ENCODE measurements at places on chromosomes 6 and 20.
A peak's percentile ranks its signal among the peaks of the same experiment; 100 is the strongest.

DNA sequence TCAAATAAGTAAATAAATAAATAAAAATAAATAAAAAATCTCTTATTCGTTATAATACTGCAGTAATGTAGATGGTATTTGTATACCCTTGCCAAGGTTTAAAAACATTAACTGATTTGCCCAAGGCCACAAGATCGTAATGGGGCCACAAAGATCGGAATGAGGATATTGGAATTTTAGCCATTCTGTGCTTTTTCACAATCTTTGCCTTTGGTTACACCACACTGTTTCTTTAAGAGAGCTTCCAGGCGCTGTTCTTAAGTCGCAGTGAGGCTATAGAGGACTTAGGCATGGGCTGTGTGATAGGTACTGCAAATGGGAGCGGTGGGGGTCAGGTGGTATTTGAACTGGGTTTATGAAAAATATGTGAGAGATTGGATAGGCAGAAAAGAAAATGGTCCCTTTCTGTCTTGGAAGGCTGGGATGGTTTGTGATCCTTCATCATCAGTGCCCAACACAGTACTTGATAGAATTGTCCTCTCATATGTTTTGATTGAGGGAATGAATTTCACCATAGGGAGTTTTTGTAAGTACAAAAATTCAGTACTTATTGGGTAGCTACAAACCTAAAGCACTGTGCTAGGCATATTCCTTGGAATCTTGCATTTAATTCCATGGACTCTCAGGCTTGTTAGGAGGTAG lies 1.4 kb downstream of the NUS1 start:
- DNase-seq: no peak

GRCh38 chr20:8154638-8155037 lies 22.6 kb downstream of the PLCB1 start:
- no peak for DNase-seq

DNA sequence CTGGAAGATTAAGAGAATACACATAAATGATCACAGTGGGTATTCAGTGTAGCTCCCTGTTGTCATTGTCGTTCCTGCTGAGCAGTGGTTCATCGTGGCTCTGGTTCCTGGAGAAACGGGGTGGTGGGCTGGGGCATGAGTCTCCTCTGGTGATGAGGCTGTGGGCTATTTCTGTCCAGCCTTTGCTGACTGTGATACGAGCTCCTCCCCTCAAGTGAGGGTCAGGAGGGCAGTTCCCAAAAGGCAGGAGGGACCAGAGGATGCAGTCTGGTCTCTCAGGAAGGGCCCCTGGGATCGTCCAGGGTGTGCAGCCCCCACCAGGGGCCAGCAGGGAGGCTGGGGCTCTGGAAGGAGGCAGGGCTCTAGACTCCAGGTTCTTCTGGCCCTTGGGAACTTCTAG lies 31.1 kb upstream of the DLGAP4 start:
- no peak for DNase-seq

GRCh38 chr6:93317592-93317991 lies 101.8 kb downstream of the EPHA7 start:
- DNase-seq: no peak

DNA sequence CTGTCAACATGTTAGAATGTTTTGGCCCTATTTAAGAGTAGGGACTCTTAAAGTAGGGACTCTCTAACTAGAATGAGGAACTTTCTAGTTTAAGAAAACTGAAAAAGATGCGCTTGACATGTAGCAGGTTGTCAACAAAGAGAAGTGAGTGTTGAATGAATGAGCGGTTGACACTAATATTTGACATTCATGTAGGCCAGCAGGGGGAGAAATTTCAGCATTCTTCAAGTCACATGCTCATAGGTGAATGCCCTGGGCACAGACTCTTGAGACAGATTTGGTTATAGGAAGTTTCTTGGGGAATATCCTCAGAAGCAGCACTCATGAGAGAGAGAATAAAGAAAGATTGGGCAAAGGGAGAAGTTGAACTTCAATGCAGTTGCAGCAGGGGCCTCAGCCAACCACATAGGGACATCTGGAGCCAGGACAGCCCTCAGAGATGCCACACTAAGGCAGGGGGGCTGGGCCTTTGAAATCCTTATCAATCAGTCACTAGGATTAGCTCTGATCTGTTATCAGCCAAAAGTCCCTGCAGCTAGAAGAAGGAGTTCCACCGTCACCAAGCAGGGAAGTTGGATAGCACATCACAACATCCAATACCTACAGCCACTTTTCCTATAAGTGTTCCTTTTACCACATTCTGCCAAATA lies 145.1 kb upstream of the FKBP1C start:
- DNase-seq: peak; percentile 1

- DNase-seq: no peak
These were observed 167.8 kb downstream of the WDR27 start for GRCh38 chr6:169534039-169534421.

- no peak for DNase-seq
These were observed 58.9 kb downstream of the RREB1 start for GRCh38 chr6:7166410-7167293.

GRCh38 chr20:63092660-63093215 lies 86.0 kb upstream of the BHLHE23 start:
- DNase-seq: no peak

GRCh38 chr6:39980839-39981580 lies 46.7 kb upstream of the MOCS1 start:
- DNase-seq: peak; percentile 49

DNA sequence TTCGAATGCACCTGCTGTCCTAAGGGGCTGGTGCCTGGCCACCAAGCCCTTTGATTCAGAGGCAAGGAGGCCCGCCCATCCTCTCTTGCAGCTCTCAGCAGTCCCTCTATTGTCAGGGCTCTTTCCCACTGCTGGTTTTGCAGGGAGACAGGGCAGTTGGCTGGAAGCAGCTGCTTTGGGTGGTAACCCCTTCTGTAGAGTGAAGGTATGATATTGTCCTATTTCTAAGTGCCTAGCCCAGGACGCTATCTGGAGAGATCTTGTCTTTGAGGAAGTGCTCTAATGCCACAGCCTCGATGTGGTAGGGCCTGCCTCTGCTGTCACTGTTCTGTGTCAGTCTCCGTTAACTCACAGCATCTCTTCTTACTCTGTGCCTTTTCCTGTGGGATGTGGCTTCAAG lies 5.6 kb downstream of the PLCG1 start:
- no peak for DNase-seq

DNA sequence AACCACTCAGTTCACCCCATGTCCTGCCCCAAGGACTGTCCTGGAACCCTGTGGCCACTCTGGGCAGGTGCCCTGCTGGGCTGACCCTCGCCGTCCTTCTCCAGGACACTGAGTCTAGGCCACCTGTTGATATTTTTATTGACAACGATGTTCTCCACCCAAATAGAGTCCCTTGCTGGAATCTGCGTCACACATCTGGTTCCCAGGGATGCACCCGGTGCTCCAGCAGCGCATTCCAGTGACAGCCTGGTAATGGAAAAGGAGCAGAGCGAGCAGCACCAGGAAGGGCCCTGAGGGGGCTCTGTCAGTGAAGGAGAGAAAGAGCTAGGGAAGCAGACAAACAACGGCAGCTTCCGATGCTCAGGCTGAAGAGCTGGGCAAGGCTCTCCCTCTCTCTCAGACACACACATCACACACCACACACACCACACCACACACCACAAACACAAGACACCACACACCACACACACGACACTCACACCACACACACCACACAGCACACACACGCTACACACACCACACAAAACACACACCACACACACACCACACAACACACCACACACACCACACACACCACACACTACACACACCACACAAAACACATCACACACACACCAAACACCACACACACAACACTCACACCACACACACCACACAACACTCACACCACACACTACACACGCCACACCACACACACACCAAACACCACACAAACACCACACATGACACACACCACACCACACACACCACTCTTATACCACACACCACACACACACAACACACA lies 117.9 kb upstream of the THBS2 start:
- no peak for DNase-seq

DNA sequence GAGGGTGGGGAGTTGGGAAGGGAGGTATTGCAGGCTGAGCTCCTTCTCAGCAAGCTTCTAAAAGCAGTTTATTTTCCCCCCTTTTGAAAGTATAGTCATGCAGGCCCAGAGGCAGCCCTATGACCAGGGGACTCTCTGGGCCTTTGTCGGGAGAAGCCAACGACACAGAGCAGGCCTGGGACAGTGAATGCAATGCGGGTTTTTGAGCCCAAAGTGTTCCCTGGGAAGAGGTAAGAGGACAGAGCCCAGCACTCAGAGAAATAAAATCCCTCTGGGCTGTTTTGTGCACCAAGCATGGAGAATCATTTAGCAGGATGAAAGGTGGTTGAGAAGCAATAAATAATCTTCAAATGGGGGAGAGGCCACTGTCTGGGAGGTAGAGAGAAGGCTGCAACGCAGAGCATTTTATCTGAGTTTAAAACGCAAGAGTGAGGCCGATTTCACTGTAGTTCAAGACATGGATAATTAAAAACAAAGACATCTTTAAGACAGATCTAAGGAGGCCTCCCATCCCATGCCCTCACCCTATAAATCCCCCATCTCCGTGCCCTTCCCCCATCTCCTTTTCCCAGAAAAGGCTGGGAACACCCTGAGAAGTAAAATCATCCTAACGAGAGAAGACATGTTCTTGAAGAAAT lies 237.5 kb downstream of the CDC5L start:
- no peak for DNase-seq

- peak; percentile 51 for DNase-seq
These were observed 13.2 kb downstream of the MMP24OS start for GRCh38 chr20:35264755-35265154.

DNA sequence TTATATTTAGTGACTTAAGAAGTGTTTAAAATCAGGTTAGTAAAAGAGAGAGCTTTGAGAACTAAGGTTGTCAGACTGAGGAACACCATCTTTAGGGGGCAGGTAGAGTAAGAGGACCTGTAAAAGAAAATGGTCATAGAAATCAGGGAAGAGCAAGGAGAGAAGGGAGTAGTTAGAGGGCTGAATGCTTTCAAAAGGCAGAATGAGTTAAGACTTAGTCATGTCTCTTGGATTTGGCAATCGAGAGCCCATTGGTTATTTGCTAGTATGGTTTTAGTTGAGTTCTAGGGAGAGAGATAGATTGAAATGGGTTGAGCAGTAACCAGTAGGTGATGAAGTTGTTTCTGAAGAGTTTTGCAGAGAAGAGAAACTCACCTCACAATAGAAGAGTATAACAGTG lies 51.1 kb downstream of the RALGAPB start:
- no peak for DNase-seq

DNA sequence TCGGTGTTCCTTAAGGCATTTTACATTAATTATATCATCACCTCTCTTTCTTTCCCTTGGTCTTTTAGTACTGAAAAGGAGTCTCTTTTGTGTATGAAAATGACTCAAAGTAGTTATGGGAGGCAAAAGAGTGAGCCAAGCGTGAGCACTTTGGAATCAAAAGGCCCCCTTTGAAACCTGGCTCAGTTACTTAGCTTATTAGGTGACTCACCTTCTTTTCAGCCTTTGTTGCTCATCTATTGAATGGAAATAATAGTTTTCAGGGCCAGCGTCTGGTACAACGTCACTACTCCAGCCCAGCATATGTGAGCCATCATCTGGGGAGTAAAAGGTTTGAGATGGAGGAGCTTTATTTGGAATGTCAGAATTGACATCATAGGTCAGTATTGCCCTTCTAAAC lies 147.4 kb upstream of the SCGN start:
- DNase-seq: no peak

DNA sequence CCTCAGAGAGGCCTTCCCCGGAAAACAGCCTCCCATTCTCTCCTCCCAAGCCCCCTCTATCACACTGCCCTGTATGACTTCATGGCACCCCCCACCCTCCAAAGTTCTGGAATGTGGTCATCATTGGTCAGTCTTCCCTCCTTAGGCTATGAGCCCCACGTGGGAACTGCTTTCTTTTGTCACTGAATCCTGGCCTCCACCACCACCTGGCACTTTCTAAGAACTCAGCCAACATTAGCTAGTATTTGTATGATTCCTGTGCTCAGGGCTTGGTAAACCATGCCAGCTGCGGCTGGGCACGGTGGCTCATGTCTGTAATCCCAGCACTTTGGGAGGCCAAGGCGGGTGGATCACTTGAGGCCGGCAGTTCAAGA lies 8.4 kb upstream of the E2F1 start:
- no peak for DNase-seq

GRCh38 chr6:31879143-31879542 lies 346 bp upstream of the SLC44A4 start:
- no peak for DNase-seq

GRCh38 chr6:150417899-150418826 lies 49.4 kb downstream of the IYD start:
- peak; percentile 87 for DNase-seq

GRCh38 chr6:158793432-158793831 lies 25.7 kb downstream of the EZR start:
- DNase-seq: no peak

- peak; percentile 75 for DNase-seq
These were observed 554 bp upstream of the ZSCAN31 start for GRCh38 chr6:28336284-28337120.

GRCh38 chr20:9506964-9507369 lies 7.4 kb upstream of the LAMP5 start:
- no peak for DNase-seq

DNA sequence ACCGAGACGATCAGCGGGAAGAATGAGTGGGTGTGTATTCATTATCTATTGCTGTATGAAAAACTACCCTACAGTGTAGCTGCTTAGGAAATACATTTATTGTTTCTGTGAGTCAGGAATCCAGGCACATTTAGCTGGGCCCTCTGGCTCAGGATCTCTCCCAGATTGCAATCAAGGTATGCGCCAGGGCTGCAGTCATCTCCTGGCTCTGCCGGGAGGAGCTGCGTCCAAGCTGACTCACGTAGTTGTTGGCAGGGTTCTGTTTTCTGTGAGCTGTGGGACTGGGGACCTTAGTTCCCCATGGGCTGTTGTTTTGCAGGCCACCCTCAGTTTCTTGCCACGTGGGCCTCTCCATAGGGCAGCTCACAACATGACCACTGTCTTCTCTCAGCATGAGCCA lies 68.2 kb upstream of the FUCA2 start:
- DNase-seq: no peak

DNA sequence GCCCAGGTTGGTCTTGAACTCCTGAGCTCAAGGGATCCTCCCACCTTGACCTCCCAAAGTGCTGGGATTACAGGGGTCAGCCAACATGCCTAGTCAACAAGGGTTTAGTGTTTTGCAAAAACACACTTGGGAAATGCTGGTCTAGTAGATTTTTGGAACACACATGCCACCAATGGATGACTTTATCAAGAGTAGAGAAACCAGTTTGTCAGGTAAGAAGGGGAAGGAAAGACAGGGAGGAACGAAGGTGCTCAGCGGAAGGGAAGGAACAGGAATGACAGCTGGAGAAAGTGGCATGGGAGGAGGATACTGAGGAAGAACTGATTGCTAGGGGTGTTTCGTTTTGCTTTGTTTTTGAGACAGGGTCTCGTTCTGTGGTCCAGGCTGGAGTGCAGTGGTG lies 15.6 kb upstream of the SEC63 start:
- no peak for DNase-seq

DNA sequence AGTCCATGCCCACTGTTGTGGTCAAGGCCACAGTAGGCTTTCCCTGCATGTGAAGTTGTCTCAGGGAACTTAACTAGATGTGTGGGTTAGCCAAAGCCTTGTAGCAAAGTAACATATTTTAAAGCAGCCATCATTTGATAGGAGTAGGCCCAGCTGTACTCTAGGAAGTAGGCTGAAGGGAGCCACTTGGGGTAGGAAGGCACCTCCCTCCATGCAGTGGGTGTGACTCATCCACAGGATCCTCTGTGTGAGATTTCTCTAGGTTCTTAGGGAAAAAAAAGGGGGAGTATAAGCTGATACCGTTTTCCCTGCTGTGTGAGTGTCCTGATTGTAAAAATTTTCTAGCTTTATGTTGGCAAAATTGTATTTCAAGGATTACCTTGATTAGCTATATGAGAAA lies 44.7 kb downstream of the VAPB start:
- peak; percentile 5 for DNase-seq
